WTC11 (cell line): ENCODE measurements at places on chromosomes 13 and 19.

- no peak for DNase-seq
Measured at GRCh38 chr13:99800011-99800410, 171.6 kb downstream of the ZIC5 start.

DNA sequence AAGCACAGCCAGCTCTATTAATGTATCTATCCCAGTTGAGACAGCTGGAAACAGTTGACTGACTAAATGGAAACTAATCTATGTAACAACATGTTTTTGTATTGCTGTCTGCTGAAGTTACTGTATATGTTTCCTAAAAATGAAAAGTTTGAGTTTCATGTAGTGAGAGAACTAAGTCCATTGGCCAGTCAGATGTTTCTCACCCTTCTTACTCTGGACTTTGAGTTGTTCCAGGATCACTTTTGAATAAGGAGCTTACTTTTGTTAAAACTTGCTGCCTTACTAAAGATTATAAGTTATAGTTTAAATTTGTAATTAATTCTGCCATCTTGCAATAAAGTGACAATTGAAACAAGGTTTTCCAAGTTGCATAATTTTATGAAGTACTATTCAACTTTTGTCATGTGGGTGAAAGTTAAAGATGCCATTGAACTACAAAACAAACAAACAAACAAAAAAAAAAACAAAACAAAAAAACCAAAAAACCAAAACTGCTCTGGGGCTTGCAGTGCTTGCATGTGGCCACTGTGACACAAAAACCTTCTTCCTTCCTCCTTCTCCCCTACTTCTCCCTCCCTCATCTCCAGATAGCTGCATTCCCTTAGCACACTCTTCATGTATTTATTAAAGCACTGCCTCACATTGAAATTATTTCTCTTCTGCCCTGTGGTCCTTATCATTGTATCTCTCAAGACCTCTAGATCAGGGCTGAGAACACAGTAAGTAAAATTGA lies 15.3 kb downstream of the WDFY2 start:
- no peak for DNase-seq

GRCh38 chr13:26474286-26474685 lies 83.2 kb upstream of the WASF3 start:
- no peak for DNase-seq

DNA sequence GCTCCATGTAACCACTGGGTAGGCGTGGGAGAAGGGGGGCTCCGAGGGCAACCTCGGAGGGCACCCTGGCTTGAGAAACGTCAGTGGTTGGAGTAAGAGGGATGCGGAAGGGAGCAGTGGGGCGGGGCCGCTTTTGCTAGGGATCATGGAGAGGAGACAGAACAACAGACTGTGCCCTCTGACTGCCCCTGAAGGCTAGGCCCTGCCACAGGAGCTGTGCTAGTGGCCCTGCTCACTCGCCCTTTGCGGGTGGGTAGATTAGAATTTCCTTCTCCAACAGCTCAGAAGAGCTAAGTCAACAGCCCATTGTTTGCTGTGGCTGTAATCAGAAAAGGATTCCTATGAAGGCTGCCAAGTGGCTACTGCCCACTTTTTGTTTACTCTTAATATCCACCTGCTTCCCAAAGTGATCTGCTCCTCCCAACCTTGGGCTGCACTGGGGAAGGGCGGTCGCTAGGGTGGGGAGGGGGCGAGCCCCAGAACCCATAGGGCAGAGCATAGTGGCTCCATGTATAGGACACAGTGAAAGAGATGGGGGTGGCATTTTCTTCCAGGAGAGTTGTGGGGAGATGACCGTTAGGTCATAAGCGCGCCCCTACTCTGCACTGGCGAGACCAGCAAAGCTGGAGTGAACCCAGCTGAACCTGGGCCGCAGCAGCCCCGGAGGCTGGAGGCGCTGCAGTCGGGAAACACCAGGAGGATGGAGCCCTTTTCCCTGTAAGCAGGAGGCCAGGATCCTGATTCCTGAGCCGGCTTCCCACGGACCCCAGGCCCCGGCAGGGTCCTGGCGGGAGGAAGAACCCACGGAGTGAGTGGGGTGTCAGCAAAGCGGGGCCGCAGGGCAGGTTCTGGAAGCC lies 1.9 kb upstream of the C1QTNF9 start:
- DNase-seq: no peak

GRCh38 chr13:30624630-30625029 lies 6.9 kb downstream of the USPL1 start:
- DNase-seq: no peak

DNA sequence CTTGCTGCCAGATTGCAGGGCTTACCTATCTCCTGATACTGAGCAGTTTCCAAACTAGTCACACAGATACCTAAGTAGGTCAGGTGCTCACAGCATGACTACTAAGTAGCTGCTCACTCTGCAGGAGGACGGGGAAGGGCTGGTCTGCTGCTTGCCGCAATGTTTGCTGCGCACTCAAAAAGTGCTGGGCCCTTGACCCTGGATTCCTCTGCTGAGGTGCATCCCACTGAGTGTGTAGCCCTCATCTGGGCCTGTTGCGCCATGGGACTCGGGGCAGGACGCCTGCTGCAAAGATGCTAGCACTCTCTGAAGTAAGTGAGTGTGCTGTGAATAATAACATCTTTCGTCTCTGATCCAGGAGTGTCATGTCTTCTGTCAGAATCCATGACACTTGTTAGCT lies 59.2 kb upstream of the MEDAG start:
- DNase-seq: no peak

- no peak for DNase-seq
Measured at GRCh38 chr13:46004491-46004890, 48.1 kb downstream of the ZC3H13 start.

- DNase-seq: no peak
Measured at GRCh38 chr19:883661-884211, 9.3 kb downstream of the MED16 start.

DNA sequence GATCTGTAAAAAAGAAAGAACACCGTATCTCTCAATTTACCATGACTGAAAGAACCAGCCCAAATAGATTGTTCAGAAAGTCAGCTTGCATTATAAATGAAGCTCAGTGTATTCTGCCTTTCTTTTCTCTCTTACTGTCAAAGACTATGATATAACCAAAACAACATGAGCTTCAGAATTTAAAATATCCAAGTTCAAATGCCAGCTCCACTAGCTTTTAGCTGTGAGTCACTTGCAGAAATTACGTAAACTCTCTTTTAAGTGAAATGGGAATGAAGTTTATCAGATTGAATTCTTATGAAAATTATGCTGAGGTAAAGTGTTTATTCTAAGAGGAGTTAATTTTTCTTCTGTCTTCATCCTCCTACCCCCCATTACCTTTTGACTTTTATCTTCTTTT lies 20.0 kb upstream of the POSTN start:
- no peak for DNase-seq

DNA sequence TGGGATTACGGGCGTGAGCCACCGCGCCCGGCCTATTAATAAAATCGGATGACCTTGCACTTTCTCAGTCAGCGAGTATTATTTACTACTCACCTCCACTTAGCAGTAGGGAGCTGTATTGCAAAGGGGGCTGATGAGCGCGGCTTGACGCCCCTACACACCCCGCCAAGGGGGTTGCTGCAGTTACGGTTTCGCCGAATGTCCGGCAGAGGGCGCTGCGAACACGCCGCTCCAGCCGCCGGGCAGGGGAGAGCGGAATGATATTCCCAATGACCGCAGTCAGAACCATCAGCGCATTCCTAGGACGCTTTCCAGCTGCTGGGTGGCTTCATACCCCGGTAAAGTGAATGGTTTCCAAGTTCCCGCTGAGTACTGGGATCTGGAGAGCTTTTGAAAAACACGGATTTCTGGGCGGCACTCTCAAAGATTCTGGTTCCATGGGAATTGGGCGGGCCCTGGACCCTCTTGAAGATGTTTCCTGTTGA lies 30.0 kb upstream of the TPT1 start:
- DNase-seq: peak; percentile 90

GRCh38 chr19:16581971-16582343 lies 9.7 kb upstream of the SLC35E1 start:
- no peak for DNase-seq

GRCh38 chr13:109309625-109310363 lies 476.6 kb downstream of the IRS2 start:
- no peak for DNase-seq

DNA sequence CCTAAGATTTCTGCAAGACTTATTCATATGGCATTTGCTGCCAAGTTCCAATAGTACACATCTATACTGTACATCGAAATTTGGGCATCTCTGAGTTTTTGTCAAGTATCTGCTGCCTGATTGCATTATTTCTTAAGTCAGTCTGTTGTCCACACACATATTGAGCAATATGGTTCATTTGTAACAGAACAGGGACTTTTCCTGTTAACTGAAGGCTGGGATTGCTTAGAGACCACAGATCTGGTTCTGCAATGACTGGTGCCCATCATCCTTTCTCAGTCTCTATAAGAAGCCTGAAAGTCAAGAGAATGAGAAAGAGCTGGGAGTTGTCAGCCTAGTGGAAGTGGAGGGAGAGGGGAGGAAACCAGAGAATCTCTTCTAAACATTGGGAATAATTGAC lies 22.5 kb upstream of the MYCBP2 start:
- DNase-seq: no peak

DNA sequence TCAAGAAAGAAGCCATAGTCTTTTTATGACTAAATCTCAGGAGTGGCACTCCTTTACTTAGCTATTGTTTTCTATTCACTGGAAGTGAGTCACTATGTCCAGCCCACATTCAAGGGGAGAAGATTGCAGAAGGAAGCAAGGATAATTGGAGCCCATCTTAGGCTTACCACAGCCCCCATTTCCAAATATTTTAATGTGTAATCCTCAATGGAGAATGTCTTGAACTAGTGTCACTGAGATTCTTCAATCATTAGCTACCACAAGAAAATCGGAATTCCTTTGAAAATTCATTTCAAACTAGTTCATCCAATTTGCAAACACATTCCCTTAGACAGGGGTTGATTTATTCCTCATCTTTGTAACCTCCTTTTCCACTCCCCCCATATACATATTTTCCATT lies 84.7 kb downstream of the DLEU7 start:
- no peak for DNase-seq
